ENCODE measurements at places on chromosomes 4 and X. TPM values are rescaled to one million over a fixed set of nuclear protein-coding genes. Genes with fewer than 3 reads are reported as not detected.

DNA sequence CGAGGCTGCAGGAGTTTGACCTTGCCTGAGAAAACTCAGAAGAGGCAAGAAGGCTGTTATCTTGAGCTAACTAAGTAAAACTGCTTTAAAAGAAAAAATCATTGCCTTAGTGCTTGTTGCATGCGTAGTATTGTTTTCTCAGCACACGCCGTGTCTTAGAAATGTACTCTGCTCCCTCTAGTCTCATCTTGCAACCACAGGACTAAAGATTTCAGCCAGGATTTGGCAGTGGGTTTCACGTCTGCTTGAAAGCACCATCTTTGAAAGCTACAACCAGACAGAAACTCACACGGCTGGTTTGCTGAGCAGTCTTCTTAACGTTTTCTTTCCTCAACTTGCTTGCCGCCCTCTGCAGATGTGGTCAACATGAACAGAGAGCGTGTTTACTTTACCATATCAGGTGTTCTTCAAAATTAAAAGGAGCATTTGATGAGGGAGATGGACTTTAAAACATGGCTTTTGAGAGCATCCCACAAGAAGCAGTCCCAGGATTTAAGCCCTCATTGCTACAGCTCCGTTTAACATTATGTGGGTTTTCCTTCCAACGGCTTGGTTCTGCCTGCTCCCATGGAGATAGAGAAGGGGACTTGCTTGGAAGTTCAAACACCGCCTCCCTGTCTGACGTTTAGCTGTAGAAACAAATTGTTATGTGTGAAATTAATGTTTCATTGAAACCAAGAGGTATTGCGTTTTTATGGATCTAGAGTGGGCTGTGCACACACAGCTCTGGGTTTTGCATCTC lies 3.4 kb downstream of the SORCS2 start:
- DNase-seq, result no peak

Gene PCDH19
- not detected for total RNA-seq

DNA sequence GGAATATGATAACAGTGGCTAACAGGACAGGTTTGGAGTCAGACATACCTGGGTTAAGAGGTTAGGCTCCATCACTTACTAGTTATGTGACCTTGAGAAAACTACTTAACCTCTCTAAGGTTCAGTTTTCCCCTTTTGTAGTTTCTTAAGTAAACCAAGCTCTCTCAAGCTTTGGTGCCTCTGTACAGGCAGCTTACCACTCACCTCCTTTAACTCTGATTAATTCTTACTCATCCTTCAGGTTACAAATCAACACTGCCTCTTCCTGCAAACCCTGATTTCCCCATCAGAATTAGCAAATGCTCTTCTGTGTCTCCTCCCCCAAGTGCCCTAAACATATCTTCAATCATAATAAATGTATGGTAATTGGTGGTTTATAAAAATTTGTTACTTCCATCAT lies 3.5 kb upstream of the SERTM2 start:
- no peak for DNase-seq

DNA sequence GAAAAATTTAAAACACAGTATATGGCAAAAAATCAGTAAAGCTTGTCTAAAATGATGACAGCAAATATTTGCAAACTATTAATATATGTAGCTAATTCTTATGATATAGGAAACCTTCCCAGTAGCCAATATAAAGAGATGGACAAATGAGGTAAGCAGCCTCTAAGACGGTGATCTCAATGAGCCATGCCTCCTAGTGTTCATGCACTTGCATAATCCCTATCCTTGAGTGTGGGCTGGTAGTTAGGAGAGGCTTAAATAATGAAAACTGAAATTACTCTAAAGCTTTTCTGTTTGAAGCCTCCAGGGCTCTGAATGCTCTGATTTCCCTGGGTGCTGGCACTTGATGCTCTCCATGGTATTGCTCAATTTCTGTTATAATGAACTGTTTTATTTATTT lies 24.6 kb upstream of the ARMCX4 start:
- no peak for DNase-seq

DNA sequence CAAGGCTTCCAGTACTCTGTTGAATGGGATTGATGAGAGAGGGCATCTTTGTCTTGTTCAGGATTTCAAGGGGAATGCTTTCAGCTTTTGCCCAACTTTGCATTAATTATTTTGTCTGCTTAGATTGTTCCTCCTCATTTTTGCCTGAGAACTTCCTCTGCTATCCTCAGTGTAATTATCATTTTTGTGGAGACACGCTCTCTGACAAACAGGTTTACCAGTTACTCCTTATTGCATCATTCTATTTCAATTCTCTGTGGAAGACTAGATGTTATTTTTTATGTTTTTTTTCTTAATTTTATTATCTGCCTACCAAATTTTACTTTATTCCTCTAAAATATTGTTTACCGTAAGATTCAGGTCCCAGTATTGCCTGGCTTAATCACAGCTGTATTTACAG lies 349.2 kb downstream of the ADGRL3 start:
- DNase-seq, result no peak

DNA sequence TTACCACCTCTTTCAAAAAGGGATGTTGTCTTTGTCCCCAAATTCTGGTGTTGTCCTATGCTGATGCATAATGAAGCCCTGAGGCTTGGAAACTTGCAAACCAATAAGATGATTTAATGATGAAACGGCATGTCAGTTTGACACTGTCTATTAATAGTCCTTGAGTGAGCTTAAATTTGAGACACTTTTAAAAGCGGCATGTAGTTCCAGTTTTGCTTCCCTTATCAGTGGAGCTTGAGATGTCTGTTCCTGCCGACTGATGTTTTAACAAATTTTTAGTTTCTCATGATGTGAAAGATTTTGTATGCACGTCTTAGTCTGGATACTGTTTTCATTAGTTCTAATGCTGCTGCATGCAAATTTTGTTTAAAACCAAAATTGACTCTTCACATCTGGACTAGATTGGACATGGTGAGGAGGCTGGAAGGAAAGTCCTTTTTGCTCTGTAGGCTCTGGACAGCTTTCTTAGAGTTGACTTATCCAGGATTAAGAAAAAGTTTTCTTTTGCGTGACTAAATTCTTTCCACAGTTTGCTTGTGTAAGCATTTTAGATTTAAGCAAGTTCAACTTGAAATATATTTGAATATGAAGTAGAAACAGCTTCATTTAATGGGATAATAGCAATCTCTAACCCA lies 11.7 kb downstream of the C1GALT1C1 start:
- no peak for DNase-seq

Gene IDUA
- 62.0 TPM for total RNA-seq

DNA sequence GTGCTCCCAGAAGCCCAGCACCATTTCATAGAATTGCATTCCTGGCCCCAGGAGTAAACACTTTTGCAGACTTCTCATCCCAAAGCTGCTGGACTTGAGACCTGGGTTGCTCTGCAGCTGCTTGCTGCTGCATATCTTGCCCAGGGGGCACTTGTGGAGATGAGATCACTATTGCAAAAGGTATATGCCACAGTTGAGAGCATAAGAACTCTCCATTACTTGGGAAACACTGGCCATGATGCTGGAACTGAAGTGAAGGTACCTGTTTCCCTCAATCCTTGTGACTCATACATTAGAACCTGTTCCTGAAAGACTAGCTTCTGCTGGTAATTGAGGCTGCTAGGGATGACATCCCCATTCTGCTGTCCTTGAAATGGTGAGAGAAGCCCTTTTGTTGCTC lies 43.1 kb upstream of the WDR1 start:
- no peak for DNase-seq

Gene BTK
- 1.3 TPM for total RNA-seq

Gene FAM9C
- not detected for total RNA-seq

Gene HEPH
- total RNA-seq, result not detected

- no peak for DNase-seq
Observed at GRCh38 chr4:42152507-42153504, at the start of gene BEND4. Gene BEND4, minus strand, starts transcription at chr4:42152655. Its CDS starts 512 bp downstream, at chr4:42152143.

DNA sequence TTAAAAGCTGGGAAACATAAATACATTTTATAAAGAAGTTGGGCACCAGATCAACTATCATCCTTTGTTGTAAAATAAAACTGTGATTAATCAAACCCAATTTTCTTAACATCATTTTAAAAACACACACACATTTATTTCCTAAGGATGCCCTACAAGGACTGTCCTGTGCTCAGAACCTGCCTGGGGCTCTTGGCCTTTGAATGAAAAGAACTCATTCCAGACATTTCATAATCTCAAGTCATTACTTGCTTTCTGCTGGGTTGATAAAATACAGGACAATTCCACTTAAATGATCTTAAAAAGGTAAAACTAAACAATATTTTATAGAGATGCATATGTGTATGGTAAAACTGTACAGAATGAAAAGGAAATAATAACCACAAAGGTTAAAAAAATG lies 2.8 kb downstream of the SH3D19 start:
- DNase-seq, result no peak

DNA sequence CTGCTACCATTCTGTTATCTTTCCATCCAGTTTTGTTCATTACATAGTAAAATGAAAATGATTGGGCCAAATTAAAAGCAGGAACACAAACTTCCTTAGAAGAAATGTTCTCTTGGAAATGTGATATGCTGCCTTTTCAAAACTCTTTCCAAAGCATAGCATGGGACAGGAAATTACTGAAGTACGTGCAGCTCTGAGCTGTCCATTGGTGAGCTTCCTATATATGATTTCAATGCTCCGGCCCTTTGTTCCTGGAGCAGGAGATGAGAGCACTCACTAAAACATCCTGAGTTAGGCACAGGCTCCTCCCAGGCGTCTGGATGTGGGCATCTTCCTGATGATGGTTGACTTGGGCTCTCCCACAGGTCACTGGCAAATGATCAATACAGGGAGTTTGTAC lies 33.0 kb upstream of the ANXA3 start:
- DNase-seq, result no peak

Gene UGT2A1
- total RNA-seq, result not detected

DNA sequence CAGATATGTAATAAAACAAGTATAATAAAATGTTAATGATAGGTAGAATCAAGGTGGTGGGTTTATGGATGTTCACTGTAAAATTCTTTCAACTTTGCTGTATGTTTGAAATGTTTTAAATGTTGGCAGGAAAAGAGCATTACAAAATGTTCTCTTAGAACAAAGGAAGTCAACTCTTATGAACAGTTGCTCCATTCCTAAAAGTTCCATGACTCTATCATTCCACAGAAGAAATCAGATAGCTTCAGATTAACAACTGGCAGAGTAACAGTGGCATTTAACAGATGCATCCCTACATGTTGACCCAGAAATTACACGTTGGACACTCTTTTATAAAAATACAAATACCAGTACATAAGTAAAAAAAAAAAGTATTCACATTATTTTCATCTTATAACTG lies 2023.7 kb downstream of the ARAP2 start:
- no peak for DNase-seq

- no peak for DNase-seq
Observed at GRCh38 chrX:9071031-9071650, 37.2 kb upstream of the FAM9B start.

Gene PCDH10
- total RNA-seq, result not detected

Gene NDST4
- not detected for total RNA-seq

GRCh38 chr4:24236532-24236931 lies 346.7 kb upstream of the PPARGC1A start:
- no peak for DNase-seq

DNA sequence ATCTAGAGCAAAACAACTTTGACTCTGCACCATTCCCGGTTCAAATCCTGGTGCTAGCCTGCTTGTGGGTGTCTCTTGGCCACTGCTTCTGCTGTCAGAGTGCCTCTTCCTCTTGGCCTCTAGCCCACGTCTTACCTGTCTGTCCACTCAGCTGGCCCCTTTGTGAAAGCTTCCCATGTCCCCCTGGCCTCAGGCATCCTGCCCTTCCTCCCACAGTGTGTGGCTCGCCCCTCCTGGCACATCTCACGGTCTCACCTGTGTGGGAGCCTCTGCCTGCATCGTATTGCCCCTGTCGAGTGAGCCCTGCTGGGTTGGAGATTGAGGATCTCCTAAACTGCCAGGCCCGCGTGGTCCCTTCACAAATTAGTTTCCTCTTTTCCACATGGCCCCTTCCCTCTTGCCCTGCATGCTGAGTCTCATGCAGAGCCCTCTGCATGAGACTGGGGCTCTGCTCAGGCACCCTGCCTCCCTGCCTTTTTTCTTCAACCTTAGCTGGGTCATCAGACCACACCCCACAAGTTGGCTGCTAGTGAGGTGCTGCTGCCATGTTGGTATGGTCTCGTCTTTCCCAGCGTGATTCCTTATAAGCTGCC lies 53.7 kb upstream of the TADA2B start:
- no peak for DNase-seq

- no peak for DNase-seq
Observed at GRCh38 chr4:157664726-157665125, 444.2 kb downstream of the GRIA2 start.

Gene FRMD7
- total RNA-seq, result not detected

- DNase-seq, result no peak
Observed at GRCh38 chr4:37960098-37960497, at the start of gene PTTG2. Gene PTTG2, plus strand, starts transcription at chr4:37960398. Its CDS starts 37 bp downstream, at chr4:37960435.

DNA sequence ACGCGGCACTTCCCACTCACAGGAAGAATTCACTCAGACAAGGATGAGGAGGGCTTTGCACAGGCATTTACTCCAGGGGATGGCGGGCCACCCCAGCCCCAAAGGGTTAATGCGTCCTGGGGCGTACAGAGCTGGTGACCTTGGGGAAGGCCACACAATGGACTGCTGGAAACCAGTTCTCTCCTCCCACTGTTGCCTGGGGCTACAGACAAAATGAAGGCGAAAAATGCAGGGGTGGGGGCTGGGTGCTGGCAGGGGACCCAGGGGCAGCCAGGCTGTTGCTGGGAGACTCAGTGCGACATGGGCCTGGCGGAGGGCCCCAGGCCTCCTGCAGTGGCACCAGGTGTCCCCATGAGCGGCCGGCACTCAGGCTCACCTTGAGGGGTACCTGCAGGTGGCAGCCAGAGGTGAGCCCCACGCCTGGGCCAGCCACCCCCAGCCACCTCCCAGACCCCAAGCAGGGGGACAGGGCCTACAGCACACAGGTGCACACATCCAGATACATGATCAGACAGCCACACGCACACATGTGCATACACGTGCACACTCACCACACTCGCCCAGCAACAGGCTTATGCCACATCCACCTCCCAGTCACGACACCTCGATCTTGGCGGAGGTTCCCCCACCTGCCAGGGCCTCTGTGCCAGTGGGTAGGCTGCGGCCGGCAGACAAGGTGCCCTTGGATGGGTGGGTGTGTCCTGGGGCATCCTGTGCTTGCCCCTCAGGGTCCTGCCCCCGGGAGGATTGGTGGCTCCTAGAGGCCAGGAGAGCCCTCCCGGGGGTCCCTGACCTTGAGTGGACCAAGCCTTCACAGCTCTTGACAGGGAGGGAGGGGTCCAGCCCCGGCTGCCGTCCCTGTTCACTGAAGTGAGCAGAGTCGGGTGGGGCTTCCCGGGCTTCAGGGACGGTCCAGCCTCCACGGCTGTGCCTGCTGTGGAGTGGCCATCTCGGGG lies 13.1 kb downstream of the NAT8L start:
- DNase-seq, result no peak

DNA sequence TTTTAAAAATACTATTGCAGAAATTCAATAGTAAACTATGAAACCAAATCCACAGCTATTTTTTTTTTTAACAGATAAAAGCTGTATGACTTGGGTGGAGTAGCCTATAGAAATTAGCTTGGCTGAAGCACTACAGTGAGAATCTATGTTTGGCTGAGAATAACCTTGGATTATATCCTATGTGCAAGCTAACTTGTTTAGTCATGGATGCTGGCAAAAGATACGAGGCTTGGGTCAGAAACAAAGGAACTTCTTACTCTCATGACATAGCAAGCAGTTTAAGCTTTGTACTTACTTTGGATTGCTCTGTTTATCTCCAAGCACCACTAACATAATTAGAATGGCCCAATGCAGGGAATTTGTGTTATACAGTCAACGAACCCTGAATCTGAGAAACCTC lies 119.2 kb upstream of the GRID2 start:
- DNase-seq, result no peak

- DNase-seq, result no peak
Observed at GRCh38 chr4:183330841-183331240, 8.6 kb upstream of the CLDN24 start.
